ENCODE measurements at places on chromosomes 2 and 18.

DNA sequence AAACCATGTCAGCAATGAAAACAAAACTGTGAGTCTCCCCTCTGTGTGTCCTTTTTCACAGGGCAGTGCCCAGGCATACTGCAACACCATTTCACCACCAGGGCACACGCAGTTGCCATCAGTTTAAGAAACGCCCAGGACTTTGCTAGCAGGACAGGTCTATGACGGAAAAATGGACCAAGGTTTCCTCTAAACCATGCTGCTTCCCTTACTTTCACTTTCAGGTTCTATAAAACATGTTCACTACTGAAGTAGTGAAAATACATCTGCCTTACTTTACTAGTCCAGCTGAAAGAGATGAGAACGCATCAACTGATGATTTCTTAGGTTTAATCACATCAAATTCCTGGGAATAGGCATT is 110.5 kb downstream of the TCF4 start:
- DNase-seq: peak; percentile 24

DNA sequence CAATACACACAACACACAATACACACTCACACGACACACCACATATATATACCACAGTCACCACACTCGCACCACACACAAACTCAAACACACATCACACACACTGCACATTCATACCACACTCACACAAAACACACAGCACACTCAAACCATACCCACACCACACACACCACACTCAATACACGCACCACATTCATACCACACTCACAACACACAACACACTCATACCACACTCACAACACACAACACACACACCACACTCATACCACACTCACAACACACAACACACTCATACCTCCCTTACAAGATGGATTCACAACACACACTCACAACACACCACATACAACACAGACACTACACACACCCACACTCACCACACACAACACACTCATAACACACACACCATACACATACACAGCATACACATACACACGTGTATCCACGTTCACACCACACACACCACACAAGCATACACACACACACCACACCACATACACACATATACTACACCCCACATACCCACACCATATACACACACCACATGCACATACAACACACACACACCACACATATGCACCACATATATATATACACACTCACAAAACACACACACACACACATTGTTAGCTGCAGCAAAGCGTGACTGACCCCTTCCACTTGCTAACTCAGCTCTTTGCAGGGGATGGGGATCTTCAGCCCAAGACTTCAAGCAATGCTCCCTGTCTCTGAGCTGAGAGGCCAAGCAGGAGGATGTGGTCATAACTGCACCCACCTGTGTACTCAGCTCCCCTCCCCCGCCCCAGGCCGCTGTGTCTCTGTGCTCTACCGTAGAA is 59.0 kb downstream of the SDC1 start:
- DNase-seq: no peak

DNA sequence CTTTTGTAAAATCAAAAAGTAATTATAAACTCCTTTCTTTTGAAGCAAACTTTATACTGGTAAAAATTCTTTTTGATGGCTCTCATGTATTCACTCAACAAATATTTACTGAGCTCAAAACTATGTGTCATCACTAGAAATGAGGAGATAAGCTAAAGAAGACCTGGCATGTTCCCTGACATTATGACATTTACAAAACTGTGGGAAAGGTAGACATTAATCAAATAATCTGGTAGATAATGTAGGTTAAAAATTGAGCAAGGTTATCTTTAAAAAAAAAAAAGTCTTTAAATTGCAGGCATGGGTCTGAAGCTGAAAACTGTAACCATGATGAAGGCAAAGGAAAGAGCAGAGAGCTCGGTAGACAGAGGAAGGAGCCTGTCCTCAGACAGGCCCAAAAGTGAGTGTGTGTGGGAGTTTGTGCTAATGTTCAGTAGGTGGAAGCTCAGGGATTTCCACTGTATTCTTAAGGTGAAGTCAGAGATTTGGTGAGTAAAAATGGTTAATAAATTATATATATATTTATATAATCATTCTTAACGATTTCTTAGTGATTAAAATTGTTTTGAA is 612.9 kb downstream of the LRP1B start:
- DNase-seq: no peak

- DNase-seq: no peak
Observed at GRCh38 chr2:12709207-12709522, 7.6 kb upstream of the TRIB2 start.

- DNase-seq: no peak
Observed at GRCh38 chr18:44799907-44800421, 119.3 kb downstream of the SETBP1 start.

DNA sequence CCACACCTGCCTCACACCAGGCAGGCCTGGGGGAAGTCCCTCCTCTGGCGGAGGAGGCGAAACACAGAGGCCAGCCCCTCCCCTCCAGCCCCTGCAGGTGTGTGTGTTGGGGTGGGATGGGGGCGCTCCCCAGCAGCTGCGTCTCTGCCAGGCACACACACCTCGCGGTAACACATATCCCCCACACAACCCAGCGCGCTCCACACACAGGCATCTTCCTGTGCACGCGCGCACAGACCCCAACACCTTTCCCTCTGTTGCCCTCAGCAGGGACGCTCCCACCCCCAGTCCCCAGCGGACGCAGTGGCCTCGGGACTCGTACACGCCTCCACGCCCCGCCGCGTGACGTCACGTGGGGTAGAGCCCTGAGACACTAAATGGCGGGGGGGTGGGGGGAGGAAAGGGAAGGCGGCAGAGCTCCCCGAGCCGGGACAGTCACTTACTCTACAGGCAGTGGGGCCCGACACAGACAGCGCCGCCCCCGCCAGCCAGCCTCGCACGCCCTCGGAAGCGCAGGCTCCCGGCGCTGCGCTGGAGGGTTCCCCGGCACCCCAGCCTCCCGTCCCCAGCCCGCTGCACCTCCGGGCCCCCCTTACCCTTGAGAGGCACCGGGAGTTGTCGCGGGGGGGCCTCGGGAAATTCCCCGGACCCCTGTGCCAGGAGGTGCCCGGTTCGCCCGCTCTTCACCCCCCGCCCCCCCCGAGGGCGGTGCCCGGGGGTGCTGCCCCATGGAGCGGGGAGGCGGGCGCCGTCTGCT is at the start of gene WNT10A:
WNT10A (plus strand) TSS at position 751 of the 757 bp plus-strand sequence. CDS start 144 bp downstream, outside the sequence.
- DNase-seq: no peak

GRCh38 chr18:78818961-78819360 is 160.7 kb upstream of the SALL3 start:
- no peak for DNase-seq

Measured in epithelial cell of esophagus (primary cell).